CD4-positive, alpha-beta T cell treated with Interleukin-10 for 1 hour (primary cell): ENCODE measurements at places on chromosomes 11 and 22.

DNA sequence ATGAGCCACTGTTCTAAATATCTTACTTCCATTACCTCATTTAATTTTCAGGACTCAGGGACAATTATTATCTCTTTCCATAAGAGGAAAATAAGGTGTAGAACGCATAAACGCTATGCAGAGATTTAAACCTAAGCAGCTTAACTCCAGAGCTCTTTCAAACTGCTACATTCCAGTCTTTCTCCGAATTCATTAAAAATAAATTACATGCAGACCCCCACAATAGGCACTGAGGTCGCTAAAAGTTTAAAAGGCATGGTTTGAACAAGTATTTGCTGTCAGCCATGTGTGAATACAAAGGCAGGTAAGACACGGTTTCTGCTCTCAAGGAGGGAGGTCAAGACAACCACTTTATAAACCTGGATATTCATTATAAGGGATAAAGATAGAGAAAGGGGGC is 983 bp downstream of the NARS2 start:
- no peak for DNase-seq

- DNase-seq = no peak
These were observed 90.9 kb downstream of the RRAS2 start for GRCh38 chr11:14267861-14268635.

DNA sequence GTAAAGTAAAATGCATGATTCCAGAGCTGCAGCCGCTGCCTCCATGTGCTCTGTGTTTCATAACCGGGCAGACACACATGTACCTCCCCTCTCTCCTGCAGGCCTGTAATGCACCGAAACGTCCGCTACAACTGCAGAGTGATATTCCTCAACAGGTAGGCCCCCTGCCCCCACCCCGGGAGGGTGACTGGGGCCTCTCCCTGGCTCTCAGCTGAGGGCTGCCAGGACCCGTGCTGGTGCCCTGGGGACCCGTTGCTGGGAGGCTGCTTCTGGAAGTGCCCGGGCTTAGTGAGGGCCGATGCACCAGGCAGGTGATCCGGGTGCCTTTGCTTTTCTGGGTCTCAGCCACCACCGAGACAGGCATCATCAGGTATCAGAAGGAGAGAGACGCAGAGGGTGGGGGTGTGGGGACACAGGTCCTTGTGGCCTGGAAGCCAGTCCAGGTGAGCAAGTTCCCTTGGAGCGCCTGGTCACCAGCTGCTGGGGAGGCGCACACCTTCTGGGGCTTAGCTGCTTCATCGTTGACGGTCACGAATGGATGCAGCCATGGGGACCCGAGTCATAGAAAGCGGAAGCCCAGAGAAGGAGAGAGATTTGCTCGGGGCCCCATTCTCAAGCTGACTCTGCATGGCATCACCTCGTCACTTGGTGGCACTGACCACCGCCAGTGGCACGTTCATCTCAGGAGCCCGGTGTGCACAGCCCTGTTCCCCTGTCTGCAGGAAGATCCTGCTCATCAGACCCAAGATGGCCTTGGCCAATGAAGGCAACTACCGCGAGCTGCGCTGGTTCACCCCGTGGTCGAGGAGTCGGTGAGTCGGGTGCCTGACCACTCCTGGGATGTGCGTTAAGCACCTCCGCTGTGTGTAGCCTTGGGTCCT is 10.6 kb downstream of the NADSYN1 start:
- DNase-seq = no peak

- no peak for DNase-seq
These were observed 32.1 kb upstream of the PRODH start for GRCh38 chr22:18968011-18968749.

DNA sequence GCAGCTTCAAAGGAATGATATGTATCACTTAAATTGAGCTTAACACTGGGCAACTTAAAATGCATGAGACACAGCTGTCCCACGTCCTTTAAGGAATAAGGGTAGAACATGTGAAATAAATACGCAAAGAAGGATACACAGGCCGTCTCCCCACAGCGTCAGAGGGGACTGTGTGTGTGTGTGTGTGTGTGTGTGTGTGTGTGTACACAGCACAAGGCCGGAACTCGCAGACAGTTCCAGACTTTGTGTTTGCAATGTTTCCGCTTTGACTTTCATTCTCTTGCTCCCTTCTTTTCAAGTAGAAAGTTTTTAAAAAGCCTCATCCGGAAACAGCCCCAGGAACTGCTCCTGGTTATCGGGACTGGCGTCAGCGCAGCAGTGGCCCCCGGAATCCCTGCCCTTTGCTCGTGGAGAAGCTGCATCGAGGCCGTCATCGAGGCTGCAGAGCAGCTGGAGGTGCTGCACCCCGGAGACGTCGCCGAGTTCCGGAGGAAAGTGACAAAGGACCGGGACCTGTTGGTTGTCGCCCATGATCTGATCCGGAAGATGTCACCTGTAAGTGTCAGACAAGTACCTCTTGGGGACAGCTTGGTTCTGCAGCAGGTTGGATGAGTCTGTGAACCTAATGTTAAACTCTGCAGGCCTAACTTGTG is 13.3 kb downstream of the FAM118A start:
- no peak for DNase-seq

GRCh38 chr11:73415854-73416615 is 39.8 kb downstream of the RELT start:
- DNase-seq = no peak

DNA sequence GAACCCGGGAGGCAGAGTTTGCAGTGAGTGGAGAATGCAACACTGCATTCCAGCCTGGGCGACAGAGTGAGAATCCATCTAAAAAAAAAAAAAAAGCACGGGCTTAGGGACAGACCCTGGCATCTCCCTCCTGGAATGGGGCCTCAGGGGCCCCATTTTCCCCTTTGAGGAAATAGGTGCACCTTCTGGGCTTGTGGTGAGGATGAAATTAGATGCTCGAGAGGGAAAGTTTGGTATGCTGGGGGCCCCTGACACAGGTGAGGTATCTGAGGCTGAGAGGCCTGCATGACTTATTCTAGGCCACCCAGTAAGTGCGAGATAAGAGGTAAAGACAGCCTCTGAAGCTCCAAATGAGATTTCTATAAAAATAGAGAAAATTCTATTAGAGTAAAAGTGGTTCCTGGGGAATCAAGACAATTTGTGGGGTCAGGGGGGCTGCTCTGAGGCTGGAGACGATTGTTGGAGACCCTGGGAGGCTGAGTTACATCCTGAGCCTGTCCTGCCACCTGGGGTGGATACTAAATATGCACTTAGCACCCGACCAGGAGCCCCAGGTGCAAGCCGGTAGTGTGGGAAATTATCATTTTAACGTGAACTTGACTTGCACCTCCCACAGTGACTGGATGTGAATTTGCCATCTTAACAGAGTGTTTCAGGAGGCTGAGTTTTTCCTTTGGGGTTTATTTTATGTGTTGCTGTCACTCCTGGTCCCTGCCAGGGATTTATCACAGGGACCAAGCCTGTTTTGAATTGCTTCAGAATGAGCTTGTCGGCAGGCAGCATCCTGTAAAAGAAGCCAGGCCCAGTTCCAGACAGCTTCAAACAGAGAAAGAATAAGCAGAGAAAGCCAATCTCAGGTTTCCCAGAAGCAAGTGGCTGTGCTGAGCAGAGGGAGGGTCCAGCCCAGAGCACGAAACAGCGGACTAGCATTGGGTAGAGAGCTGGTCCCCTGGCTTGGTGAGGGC is 48.4 kb upstream of the TSKU start:
- no peak for DNase-seq

DNA sequence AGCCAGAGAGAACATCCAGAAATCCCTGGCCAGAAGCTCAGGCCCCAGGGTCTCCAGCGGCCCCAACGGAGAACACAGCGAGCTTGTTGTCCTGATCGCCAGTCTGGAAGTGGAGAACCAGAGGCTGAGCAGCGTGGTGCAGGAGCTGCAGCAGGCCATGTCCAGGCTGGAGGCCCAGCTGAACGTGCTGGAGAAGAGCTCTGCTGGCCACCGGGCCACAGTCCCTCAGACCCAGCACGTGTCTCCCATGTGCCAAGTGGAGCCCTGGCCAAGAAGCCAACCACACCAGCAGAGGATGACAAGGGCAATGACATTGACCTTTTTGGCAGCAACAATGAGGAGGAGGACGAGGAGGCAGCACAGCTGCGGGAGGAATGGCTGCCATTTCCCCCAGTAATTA is 20.6 kb upstream of the SCGB1D1 start:
- DNase-seq = no peak

GRCh38 chr22:36563444-36563843 is 34.5 kb upstream of the EIF3D start:
- no peak for DNase-seq

GRCh38 chr11:64138398-64138797 is 27.5 kb downstream of the MACROD1 start:
- no peak for DNase-seq

- DNase-seq = peak; percentile 33
These were observed 1.0 kb upstream of the FNBP4 start for GRCh38 chr11:47768101-47768612.

GRCh38 chr22:40036591-40037225 is 42.0 kb downstream of the FAM83F start:
- DNase-seq = peak; percentile 63

- peak; percentile 71 for DNase-seq
These were observed 505 bp downstream of the NUDT22 start for GRCh38 chr11:64226507-64227051.

- DNase-seq = no peak
These were observed 27.1 kb upstream of the APOA1 start for GRCh38 chr11:116864531-116864930.

- no peak for DNase-seq
These were observed 241.2 kb upstream of the SYN3 start for GRCh38 chr22:33299245-33299956.
